Cardiac muscle cell (in vitro differentiated cells and primary cell): ENCODE measurements at places on chromosomes 5 and 9.

DNA sequence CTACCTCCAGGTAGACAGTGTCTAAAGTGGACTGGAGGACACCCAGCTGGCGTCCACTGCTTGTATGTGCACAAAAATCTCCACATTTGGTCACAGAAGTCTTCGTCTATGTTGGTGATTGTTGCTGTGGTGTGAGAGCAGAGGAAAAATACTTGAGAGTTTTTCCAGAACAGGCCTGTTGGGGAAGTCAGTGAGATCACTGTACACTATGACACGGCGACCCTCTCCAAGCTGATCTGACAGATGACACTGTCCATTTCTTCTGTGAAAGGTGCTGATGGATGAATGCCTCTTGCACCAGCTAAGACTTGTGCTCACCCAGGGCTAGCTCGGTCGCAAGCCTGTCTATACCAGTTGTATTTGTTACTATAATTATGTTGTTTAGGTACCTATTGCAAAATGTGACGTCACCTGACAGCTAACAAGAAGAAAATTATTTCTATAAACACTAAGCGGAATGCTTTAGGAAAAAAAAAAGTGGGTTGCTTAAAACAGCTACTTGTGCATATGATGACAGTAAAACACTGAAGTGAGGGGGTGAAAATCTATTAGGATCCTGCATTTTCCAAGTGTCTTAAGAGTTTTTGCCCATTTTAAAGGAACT lies 142.3 kb downstream of the ROR2 start:
- no peak overlapping the region for H3K4me3 ChIP-seq
- H3K4me1 ChIP-seq, result peaks cover 57% of the 10 kb centered on the region
- H3K36me3 ChIP-seq, result no peaks in the 10 kb centered on the region
- H3K27me3 ChIP-seq, result no peaks in the 10 kb centered on the region
- DNase-seq, result peak; percentile 79

DNA sequence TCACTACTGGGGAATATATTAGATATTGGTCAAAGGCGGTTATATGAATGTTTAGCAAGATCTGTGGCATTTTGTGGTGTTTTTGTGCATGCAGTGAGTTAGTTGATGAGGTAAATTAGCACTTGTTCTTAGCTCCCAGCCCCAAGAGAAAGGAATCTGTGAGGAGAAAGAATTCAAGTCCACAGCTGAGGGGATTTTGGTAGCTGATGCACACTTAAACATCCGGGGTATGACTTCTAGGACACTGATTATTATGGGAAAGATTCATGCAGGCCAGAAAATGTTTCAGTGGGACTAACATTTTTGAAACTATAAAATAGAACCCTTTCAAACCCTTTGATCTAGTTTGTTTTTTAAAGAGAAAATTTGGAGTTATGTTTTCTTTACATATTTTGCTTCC lies 118.2 kb upstream of the RPS23 start:
- no peaks in the 10 kb centered on the region for H3K27me3 ChIP-seq
- no peak overlapping the region for H3K4me3 ChIP-seq
- peaks cover 8% of the 10 kb centered on the region for H3K4me1 ChIP-seq
- H3K36me3 ChIP-seq, result no peaks in the 10 kb centered on the region
- DNase-seq, result peak; percentile 45

- peak; percentile 83 for DNase-seq
- H3K27ac ChIP-seq, result no peak overlapping the region
- H3K4me1 ChIP-seq, result peaks cover 7% of the 10 kb centered on the region
- H3K36me3 ChIP-seq, result no peaks in the 10 kb centered on the region
Measured at GRCh38 chr9:12859704-12860251, 85.0 kb downstream of the LURAP1L start.

- no peaks in the 10 kb centered on the region for H3K36me3 ChIP-seq
- no peak for DNase-seq
- H3K27ac ChIP-seq, result no peak overlapping the region
- H3K27me3 ChIP-seq, result no peaks in the 10 kb centered on the region
- H3K4me3 ChIP-seq, result no peak overlapping the region
Measured at GRCh38 chr9:84744195-84744594, 74.7 kb downstream of the NTRK2 start.

DNA sequence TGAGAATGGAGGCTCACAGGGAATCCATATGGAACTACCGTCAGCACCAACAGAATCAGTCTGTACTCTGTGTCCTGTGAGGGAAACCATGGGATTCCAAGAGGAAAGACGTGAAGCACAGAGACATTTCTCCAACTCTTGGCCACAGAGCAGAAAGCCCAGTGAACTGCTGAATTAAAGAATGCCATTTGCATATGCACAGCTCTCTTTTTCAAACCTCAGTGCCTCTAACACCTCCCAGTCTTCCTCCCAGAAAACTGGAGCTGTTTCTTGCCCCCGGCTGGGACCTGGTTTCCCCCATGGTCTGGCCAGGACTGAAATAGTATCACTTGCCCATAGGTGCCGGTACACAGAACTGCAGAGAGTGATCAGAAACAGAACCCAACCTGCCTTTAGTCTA lies 69.6 kb upstream of the FER start:
- H3K4me3 ChIP-seq, result no peak overlapping the region
- peaks cover 5% of the 10 kb centered on the region for H3K4me1 ChIP-seq
- H3K27me3 ChIP-seq, result no peaks in the 10 kb centered on the region
- no peak for DNase-seq
- H3K36me3 ChIP-seq, result no peaks in the 10 kb centered on the region
- H3K27ac ChIP-seq, result no peak overlapping the region

DNA sequence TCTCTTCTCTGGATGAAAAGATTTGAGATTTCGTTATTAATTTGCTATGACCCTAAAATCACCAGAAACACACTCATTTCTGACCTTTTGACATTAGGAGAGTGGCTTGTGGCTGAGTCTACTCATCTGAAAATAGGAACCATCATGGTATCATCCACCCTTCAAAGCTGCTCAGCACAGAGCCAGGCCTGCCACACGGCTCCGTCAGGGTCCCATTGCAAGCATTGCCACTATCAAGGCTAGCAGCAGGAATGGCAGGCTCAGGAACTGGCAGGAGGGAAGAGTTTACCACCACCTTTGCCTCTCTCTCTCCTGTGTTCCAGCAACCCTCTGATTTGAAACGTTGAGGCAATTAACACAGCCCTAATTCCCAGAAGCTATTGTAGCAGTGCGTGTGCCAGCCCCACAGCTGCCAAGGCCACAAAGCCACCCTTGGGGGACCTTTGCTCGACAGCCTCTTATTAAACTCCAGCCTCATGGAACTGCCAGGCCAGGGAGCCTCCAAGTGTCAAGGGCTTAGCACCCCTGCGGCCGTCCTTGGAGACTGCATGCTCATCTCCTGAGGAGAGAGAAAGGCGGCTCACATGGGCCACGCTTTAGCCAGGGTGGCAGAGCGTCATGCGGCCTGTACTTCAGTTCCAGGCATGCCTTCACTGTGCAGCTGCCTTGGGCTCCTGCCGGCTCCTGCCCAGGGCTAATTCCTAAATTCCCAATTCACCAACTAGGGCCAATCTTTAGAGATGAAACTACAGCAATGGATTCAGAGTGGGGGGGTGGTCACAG lies 145.9 kb downstream of the ROR2 start:
- no peak overlapping the region for H3K4me3 ChIP-seq
- DNase-seq, result no peak
- peak overlapping the region; percentile 11 for H3K27ac ChIP-seq
- no peaks in the 10 kb centered on the region for H3K36me3 ChIP-seq

DNA sequence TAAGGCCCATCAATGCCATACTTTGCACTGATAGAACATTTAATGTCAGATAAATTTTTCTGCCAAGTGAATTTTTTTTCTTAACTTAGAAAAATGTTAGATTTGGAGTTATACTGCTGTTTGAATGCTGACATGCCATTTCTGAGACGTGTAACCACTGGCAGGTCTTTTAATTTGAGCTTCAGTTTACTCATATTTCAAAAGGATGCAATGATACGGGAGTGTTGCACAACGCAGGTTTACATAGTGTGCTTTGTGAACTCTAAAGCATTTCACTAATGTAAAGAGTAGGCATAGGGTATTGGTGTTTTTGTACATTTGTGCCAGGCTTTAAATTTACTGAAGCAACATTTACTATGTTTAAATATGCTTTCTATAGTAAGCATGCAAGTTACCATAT lies 4.2 kb downstream of the ZBTB43 start:
- H3K27me3 ChIP-seq, result no peaks in the 10 kb centered on the region

DNA sequence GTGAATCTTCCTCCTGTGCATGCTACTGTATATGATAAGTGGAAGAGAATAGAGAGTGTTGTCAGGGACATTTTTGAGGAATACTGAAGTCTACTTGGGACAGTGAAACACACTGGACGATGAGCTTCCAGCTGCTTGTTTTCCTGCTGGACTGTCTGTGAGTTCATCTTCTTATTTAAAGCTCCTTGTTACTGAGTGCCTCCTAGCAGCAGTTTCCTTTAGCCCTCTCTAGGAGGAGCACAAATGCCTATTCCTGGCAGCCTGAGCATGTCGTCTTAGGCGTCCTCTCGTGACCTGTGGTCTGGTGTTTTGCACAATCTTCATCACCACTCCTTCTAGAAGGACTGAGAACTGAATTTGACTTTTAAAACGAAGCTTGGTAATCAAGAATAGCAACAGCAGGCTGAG lies 43.8 kb downstream of the ANKRD33B start:
- H3K4me3 ChIP-seq, result peak overlapping the region; percentile 7
- H3K4me1 ChIP-seq, result peaks cover 25% of the 10 kb centered on the region
- no peaks in the 10 kb centered on the region for H3K27me3 ChIP-seq

DNA sequence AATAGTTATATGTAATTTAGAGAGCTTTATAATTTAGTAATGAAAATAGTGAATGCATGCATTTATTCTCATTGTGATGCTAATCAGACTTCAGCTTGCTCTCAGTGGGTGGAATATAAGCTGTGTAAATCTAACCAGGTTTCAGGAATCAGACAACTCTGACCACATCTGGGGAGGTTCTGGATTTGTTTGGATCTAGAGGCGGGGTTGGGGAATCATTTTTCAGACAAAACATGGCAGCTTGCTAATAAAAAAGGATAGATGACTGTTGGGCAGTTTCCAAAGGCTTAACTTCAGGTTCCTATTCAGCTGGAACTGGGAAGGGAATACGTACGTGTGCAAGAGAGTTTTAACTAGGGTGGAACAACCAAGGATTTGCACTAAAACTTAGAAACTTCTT lies 43.2 kb upstream of the MAMDC2 start:
- H3K27ac ChIP-seq, result no peak overlapping the region
- DNase-seq, result no peak
- no peaks in the 10 kb centered on the region for H3K4me1 ChIP-seq
- no peaks in the 10 kb centered on the region for H3K27me3 ChIP-seq

- H3K27me3 ChIP-seq, result no peaks in the 10 kb centered on the region
- no peaks in the 10 kb centered on the region for H3K36me3 ChIP-seq
- no peak overlapping the region for H3K4me3 ChIP-seq
Measured at GRCh38 chr5:98454407-98454806, 319.1 kb upstream of the RGMB start.

DNA sequence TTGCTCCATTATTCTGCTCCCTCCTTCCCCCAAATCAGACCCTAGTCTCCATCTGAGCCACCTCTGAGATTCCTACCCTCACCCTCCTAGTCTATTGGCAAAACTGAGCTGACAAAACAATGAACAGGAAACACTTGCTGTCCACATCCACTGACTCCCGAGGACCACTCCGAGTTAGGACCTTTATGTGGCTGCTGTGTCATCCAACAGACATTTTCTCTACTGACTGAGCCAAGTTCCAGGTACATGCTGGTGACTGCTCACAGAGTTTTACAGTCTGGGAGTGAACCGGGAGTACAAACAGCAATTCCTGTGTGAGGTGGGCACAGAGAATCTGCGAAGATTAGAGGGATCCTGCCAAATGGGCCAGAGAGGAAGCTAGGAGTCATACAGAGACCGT lies 39.2 kb downstream of the CFAP90 start:
- no peak for DNase-seq
- H3K27ac ChIP-seq, result no peak overlapping the region
- H3K4me1 ChIP-seq, result no peaks in the 10 kb centered on the region
- H3K27me3 ChIP-seq, result no peaks in the 10 kb centered on the region
- no peak overlapping the region for H3K4me3 ChIP-seq
- H3K36me3 ChIP-seq, result no peaks in the 10 kb centered on the region

DNA sequence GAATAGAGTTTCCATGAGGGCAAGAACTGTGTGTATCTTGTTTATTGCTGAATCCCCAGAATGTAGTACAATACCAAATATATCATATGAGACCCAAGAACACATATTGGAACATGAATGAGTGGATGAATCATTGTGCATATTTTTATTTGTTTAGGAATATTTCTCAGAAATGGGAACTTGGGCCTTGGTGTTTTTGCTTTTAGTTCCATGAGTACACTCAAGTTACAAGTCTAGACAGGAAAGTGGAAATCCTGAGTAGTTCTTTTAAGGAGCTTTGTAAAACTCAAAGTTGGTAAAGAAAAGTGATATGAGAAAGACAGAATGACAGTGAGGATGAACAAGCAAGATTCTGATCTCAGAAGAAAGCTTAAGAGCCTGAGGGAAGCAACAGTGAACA lies 647.0 kb downstream of the EFNA5 start:
- no peaks in the 10 kb centered on the region for H3K27me3 ChIP-seq
- H3K4me3 ChIP-seq, result no peak overlapping the region
- no peak overlapping the region for H3K27ac ChIP-seq
- no peaks in the 10 kb centered on the region for H3K36me3 ChIP-seq

DNA sequence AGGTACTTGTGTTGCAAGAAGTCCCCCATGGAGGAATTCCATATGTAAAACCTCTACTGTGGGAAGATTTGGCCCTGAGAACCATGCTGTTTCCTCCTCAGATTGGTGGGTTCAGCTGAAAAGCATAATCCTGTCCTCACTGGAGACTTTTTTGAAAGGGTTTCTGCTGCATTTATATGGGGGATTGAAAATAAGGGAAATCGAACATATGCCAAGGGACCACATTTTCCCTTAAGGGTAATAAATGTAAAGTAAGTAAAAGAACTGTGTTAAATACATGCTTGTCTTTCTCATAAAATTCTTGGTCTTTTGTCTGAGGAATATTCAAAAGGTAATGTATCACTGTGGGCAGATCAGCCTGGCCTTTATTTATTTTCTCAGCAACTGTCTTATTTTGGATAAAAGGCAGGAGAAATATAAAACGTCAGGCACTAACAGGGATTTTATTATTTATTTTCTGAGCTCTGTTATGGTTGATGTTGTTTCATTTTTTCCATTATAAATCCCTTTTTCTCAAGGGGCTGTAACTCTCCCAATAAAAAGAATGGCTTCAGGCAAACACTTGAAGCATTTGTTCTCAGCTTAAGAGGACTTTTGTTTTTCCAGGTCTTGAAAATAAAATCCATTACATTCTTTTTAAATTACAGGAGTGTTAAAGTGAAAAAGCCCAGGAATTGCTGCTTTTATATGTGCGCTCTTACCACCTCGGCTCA lies 131.4 kb downstream of the FGF10 start:
- H3K27me3 ChIP-seq, result no peaks in the 10 kb centered on the region
- DNase-seq, result no peak
- H3K4me3 ChIP-seq, result no peak overlapping the region
- no peaks in the 10 kb centered on the region for H3K36me3 ChIP-seq
